ENCODE measurements at places on chromosomes 1 and 21. TPM values are rescaled to one million over a fixed set of nuclear protein-coding genes. Genes with fewer than 3 reads are reported as not detected.

GRCh38 chr1:187264995-187265602 is 436.4 kb downstream of the PLA2G4A start:
- no peak overlapping the region for H3K27ac ChIP-seq
- no peaks in the 10 kb centered on the region for H3K27me3 ChIP-seq
- H3K4me1 ChIP-seq = no peaks in the 10 kb centered on the region
- H3K36me3 ChIP-seq = no peaks in the 10 kb centered on the region
- no peak for DNase-seq
- H3K4me3 ChIP-seq = no peak overlapping the region

- no peak for DNase-seq
- H3K27ac ChIP-seq = no peak overlapping the region
- H3K4me3 ChIP-seq = no peak overlapping the region
- H3K27me3 ChIP-seq = no peaks in the 10 kb centered on the region
- H3K4me1 ChIP-seq = no peaks in the 10 kb centered on the region
- no peaks in the 10 kb centered on the region for H3K36me3 ChIP-seq
Observed at GRCh38 chr1:55322842-55323241, 107.7 kb upstream of the USP24 start.

GRCh38 chr1:244552336-244552735 is 91.3 kb downstream of the CATSPERE start:
- H3K4me1 ChIP-seq = no peaks in the 10 kb centered on the region
- no peak for DNase-seq
- peaks cover 2% of the 10 kb centered on the region for H3K27me3 ChIP-seq
- no peaks in the 10 kb centered on the region for H3K36me3 ChIP-seq
- no peak overlapping the region for H3K4me3 ChIP-seq

DNA sequence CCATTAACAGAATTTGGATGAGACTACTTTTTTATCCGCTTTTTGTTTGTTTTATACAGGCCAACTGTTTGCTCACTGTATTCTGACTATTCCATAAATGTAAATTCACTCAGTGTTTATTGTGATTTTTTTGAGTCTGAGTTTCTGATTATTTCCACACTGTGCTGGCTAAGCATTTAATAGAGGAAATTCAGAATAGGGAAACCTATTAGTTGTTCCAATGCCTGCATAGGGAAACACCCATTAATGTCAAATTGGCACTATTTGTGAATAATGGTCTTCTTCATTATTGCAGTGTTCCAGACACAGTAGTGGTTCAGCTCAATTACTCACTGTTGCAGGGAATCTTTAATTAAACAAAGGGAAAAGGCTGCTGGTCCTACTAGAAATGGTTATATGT is 174.7 kb upstream of the SGIP1 start:
- no peaks in the 10 kb centered on the region for H3K27me3 ChIP-seq
- DNase-seq = no peak
- no peaks in the 10 kb centered on the region for H3K36me3 ChIP-seq
- no peak overlapping the region for H3K27ac ChIP-seq
- H3K4me1 ChIP-seq = no peaks in the 10 kb centered on the region

GRCh38 chr21:27036736-27037301 is 69.9 kb upstream of the ADAMTS5 start:
- DNase-seq = no peak
- H3K27me3 ChIP-seq = no peaks in the 10 kb centered on the region

DNA sequence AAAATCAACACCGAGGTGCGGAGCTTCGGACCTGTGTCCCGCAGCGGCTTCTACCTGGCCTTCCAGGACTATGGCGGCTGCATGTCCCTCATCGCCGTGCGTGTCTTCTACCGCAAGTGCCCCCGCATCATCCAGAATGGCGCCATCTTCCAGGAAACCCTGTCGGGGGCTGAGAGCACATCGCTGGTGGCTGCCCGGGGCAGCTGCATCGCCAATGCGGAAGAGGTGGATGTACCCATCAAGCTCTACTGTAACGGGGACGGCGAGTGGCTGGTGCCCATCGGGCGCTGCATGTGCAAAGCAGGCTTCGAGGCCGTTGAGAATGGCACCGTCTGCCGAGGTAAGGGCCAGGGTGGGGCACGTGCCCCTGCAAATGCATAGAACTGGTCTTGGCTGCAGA is 74.1 kb downstream of the EPHB2 start:
- DNase-seq = no peak
- no peak overlapping the region for H3K27ac ChIP-seq
- H3K4me3 ChIP-seq = no peak overlapping the region
- no peaks in the 10 kb centered on the region for H3K4me1 ChIP-seq
- no peaks in the 10 kb centered on the region for H3K27me3 ChIP-seq
- no peaks in the 10 kb centered on the region for H3K36me3 ChIP-seq

DNA sequence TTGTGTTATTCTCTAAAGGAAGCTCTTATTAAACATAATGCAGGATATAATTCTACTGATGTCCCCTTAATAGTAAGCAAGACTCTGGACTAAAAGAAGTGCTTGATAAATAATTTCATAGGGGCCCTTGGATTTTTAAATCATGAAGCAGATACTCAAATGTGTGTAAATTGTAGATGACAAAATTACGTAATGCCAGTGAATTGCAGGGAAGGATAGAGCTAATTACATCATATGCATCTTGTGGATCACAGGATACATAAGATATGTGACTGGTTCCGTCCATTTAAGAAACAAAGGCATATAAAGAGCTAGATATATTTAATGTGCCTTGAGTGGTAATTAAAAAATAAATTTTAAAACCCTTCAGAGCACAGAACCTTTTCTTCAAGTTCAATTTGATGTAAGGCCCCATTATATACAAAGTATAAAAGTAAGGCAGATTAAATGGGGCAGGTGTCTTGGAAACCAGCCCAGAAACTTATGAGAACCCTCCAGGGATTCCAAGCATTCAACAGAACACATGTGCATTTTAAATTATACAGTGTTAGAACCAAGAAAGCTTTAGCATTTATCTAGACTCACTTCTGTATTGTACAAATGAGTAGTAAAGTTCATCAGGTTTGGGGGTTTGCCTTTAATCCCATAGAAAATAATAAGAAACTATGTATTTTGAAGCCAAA is 190.4 kb downstream of the NCAM2 start:
- no peaks in the 10 kb centered on the region for H3K4me1 ChIP-seq
- no peaks in the 10 kb centered on the region for H3K36me3 ChIP-seq
- H3K27me3 ChIP-seq = no peaks in the 10 kb centered on the region
- no peak overlapping the region for H3K4me3 ChIP-seq

- DNase-seq = no peak
- H3K27ac ChIP-seq = no peak overlapping the region
- H3K27me3 ChIP-seq = no peaks in the 10 kb centered on the region
- no peak overlapping the region for H3K4me3 ChIP-seq
Observed at GRCh38 chr1:174898102-174898797, 101.5 kb upstream of the CACYBP start.

The PKNOX1 gene
- total RNA-seq = 13.5 TPM

The IVL gene
- not detected for total RNA-seq
